Left renal cortex interstitium (tissue), 4 donors: ENCODE measurements at places on chromosomes 4 and X.

DNA sequence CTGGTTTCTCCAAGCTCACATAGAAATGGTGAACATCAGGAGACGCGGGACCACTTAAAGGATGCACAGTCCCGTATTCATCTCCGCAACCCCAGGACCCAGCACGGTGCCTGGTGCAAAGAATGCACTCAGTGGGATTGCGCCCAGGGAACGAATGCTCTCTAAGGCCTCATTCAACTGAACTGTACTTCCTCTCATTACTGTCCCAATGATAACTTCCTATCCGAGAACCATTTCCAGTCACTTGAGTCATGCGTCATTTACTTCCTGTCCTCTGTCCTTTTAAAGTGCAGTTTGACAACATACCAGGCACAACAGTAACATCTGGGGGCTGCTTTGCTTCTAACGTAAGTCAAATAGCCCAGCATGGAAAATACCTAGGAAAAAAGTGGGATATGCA is 75.7 kb downstream of the RBM47 start:
- no peak for DNase-seq

DNA sequence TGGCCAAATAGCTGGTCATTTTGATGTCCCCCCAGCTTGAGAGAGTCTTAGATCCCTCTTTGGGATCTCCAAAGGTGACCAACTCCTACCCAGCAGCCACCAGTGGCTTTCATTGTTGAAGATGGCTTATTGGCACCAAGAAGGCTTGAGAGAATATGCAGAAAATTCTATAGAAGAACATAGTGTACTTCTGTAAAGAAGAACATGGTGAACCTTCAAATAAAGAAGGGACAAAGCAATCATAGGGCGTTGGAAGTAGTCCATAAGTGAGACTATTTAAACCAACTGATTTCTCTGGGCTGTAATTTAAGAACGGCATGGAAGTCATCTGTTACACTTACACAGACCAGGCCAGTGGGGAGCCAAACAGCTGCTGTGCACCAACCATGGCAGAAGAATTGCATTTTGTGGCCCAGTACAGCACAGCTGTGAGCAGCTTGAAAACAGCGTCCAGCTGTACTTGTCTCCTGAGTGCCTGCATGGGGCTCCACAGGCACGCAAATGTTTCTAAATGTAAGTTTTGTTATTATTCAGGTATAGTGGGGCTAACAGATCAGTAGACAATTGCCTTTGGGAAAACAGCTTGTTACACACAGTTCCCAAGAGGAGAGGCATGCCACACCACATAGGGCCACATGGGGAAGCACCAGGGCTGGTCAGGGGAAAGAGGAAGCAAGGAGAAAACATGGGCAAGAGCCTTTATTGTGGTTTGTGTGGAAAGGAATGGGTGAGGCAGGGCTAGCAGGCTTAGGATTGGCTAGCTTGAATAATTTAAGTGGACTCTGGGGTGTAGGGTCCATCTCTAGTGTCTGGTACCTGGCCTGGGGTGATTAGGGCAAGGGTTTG is 125.0 kb downstream of the ARHGAP6 start:
- DNase-seq: no peak

DNA sequence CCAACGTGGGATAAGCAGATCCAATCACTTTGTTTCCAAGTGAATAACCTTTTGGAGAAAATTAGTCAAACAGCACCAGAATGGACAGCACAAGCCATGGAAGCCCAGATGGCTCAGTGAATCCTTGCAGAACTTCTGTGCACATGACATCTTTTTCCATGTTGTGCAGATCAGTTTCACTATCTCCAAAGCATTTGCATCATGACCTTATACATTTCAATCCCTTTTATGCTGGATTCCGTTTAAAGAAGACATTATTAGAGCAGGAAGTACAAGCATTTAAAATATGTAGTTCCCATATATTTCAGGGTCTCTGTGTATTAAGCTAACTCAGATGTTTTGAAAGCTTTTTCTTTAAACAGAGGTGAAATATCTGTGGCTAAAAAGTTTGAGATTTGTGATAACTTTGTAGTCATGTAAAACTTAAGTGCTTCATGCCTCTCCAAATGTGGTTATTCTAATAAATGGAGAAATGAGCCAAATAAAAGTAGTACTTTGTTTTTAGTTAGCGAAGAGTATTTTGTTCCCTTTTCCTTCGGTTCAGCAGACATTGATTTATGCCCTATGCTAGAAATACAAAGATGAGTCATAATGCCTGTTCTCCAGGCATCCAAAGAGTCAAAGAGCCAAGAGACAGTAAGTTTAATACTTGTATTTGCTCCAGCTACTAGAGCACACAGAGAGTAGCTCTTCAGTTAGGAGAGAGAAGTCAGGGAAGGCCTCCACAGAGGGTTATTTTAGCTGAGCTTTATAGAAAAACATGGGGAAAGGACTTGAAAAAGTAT is 39.0 kb downstream of the PLAC8 start:
- no peak for DNase-seq

DNA sequence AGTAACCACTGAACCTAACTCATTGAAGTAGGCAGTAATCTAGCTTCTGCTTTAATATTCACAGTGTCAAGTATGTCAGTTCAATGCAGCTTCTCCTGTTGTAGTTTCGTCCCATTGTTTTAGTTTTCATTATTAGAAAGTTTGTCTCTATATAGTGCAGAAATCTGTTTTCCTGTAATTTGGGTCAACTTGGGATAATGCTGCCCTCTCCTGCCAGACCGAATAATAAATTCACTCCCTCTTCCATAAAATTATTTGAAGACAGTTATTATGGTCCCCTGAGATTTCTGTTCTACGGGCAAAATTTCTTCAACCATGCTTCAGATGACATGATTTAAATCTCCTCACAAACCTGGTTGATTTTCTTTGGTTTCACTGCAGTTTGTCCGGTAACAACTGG is 4.6 kb upstream of the LUZP4 start:
- DNase-seq: no peak

- no peak for DNase-seq
These were observed 141.8 kb downstream of the DCHS2 start for GRCh38 chr4:154349829-154350228.

GRCh38 chr4:10608501-10609219 is 75.9 kb downstream of the CLNK start:
- DNase-seq: no peak

DNA sequence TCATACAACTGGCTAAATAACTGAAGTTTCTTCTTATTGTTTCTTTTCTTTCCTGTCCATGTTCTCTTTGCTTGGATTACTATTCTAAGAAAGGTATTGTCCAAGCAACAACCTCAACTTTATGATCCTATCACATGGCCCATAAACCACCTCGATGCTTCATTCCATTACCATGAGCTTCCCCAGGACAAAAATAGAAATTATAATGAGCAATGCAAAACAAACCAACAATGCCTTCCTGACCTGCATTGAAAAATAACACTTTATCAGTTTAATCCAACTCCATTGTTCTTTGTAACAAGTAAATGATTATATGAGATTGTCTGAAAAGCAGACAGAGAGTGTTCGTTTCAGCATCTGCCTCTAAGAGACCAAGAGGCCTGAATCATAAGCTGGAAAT is 148.8 kb downstream of the HS6ST2 start:
- DNase-seq: no peak

- DNase-seq: no peak
These were observed 23.9 kb upstream of the APLN start for GRCh38 chrX:129678614-129679195.

DNA sequence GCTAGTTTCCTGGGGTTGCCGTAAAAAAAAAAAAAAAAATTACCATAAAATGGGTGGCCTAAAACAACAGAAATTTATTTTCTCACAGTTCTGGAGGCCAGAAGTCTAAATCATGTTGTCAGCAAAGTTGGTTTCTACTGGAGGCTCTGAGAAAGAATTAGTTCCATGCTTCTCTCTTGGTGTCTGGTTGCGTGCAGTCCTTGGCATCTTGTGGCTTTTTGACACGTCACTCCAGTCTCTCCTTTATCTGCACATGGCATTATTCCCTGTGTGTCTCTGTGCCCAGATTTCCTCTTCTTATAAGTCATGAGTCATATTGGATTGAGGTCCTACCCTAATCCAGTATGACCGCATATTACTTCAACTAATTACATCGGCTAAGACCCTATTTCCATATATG is 38.7 kb downstream of the SPATA4 start:
- DNase-seq: no peak

DNA sequence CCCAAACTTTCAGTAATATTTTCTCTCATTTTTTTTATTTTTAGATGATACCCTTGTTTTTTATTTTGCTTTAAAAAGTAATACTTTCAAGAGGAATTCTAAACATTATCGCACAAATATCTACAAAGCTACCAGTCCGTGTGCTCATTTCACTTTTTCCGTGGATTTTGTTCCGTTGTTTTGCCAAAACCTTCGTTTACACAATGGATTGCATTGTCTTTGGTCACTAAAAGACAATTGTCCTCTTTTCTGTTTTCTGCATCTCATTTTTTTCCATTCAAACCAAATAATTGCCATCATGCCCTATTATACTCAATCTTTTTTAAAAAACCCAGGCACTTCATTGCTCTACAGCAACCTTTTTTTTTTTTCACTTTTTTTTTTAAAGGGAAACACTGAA is 214.9 kb downstream of the CXXC4 start:
- DNase-seq: no peak

- DNase-seq: no peak
These were observed at the start of gene SULT1B1 for GRCh38 chr4:69760455-69760854. SULT1B1 (minus strand) TSS chr4:69760620; CDS start chr4:69755217, 5,403 bp downstream.

DNA sequence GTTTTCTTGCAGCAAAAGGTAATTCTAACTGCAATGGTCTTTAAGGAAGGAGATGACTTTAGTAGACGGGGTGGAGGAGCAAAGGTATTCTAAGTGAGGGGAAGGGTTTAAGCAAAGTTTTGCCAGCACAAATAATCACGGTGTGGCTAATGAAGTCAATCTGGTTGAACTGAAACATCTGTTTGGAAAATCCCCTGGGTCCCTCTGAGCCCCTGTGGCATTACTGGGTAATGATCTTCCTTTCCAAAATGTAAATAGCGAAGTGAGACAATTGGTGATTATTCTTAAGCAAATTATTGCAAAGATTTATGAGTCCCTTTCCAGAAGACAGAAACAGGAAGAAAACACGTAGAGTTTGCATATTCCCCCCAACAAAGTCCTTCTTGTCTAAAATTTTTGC is 47.2 kb downstream of the FGFBP1 start:
- DNase-seq: no peak

GRCh38 chrX:129496625-129497024 is 26.7 kb downstream of the SMARCA1 start:
- DNase-seq: no peak

DNA sequence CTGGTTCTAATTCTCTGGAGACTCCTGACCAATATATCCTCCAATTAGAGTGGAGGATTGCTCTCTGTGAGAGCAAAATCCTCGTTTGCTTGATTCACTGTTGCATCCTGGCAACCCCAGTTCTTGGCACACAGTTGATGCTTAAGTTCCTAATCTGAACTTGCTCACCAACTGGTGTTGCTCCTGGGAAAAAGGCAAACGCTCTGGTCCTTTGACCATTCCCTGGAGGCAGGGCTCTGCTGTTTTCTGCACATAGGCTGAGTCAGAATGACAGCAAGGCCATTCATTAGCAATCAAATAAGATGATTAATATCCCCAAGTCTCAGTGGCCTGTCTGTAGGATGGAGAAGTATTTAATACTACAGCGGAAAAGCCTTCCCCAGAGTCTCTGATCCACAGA is 172.7 kb upstream of the TBC1D9 start:
- DNase-seq: no peak

- DNase-seq: no peak
These were observed 300.4 kb upstream of the RPS6KA3 start for GRCh38 chrX:20567108-20567507.

DNA sequence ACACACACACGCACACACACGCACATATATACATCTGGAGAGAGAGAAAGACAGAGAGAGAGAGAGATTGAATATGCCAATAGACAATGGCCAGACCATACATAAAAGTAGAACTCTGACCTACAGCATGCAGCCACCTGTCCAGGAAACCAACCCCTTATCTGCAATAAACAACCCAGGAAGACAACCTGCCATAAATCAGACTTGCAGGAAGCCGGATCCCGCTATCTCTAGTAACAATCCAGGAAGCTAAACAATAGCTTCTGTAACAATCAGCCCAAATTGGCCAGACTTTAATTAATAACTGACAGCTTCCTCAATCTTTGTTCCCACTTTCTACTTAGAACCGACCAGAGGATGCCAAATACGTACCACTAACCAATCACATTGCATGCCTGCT is 173.2 kb downstream of the LDB2 start:
- DNase-seq: no peak

DNA sequence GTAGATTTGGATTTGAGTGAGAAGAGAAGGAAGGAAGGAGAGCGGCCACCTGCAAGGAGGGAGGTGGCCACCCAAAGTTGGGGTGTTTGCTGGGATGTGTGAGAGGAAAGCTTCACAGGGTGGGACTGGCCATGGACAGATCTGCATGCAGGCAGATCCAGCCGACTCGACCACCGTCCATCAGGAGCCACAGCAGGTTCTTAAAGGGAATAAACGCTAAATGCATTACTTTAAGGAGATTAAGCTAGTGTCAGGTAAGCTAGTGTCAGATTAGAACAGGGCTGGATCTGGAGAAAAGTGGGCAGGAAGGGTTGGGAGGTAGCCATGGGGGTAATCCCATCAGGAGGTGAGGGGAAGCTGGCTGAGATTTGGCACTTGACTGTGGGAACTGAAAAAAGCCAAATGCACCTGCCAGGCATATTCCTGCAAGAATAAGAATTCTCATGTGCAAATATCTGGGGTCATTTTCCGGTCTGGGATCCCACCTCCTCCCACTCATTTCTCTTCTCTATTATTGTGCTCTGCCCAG is 79.6 kb downstream of the MGST2 start:
- DNase-seq: no peak
